A549 treated with CORT108297 at 1 μM for 4 hours (cell line): ENCODE measurements at places on chromosomes 7 and 10. TPM values are rescaled to one million over a fixed set of nuclear protein-coding genes. Genes with fewer than 3 reads are reported as not detected.

Gene ASB15
- total RNA-seq: not detected in 5 replicates

Gene DEPP1
- 1.1 to 1.9 TPM (median 1.4 TPM) in 5 replicates for total RNA-seq

Gene HYAL4
- total RNA-seq: not detected in 5 replicates

Gene LIPJ
- not detected in 5 replicates for total RNA-seq

Gene ELFN1
- 0.35 to 0.48 TPM (median 0.37 TPM) in 5 replicates for total RNA-seq

Gene NEUROD6
- total RNA-seq: not detected in 5 replicates

Gene ANLN
- 50.3 to 85.4 TPM (median 66.5 TPM) in 5 replicates for total RNA-seq

Gene SOSTDC1
- total RNA-seq: not detected in 5 replicates

Gene GIMAP8
- not detected in 5 replicates for total RNA-seq

Gene VIPR2
- 0.10 TPM in 1 of 5 replicates, not detected in the others for total RNA-seq

Gene ADAM12
- total RNA-seq: 3.2 to 5.7 TPM (median 4.3 TPM) in 5 replicates

Gene ITGA8
- not detected in 5 replicates for total RNA-seq

Gene FIS1
- total RNA-seq: 129 to 152 TPM (median 146 TPM) in 5 replicates

Gene GRID2IP
- total RNA-seq: 0.02 TPM in 1 of 5 replicates, not detected in the others

Gene CHST12
- 7.8 to 16.3 TPM (median 12.4 TPM) in 5 replicates for total RNA-seq

Gene PTF1A
- total RNA-seq: not detected in 5 replicates

Gene RTKN2
- 0.83 to 1.1 TPM (median 0.93 TPM) in 5 replicates for total RNA-seq
